AG09309 (cell line): ENCODE measurements at places on chromosomes 16 and 17.

DNA sequence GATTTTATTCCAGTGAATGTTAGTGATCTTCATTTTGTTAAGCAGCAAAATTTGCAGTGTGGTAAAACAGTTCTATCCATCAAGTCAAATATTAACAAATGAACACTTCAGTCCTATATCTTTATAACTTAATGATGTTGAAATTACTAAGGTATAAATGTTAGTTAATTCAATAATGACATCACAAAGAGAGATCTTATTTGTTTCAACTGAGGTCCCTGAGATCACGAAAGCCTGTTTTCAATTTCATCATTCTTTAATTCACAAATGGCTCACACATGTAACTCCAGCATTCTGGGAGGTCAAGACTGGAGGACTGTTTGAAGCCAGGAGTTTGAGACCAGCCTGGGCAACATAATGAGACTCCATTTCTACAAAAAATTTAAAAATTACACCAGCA is 13.9 kb downstream of the SMURF2 start:
- DNase-seq = no peak

- DNase-seq = no peak
Observed at GRCh38 chr17:50326831-50327364, 19.0 kb upstream of the XYLT2 start.

DNA sequence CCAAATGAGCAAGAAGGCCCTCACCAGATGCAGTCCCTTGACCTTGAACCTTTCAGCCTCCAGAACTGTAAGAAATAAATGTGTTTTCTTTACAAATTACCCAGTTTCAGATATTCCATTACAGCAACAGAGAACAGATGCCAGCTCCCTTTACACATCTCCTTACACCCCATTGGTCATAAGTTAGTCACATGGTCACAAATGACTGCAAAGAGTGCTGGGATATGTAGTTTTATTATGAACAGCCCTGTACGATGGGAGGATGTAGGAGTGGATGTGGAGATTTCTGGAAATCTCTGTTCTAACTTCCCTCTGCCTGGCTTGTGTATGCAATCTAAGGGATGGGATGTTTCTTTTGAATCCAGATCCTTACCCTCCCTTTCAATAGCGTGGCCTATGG is 13.3 kb upstream of the RPL38 start:
- DNase-seq = no peak

DNA sequence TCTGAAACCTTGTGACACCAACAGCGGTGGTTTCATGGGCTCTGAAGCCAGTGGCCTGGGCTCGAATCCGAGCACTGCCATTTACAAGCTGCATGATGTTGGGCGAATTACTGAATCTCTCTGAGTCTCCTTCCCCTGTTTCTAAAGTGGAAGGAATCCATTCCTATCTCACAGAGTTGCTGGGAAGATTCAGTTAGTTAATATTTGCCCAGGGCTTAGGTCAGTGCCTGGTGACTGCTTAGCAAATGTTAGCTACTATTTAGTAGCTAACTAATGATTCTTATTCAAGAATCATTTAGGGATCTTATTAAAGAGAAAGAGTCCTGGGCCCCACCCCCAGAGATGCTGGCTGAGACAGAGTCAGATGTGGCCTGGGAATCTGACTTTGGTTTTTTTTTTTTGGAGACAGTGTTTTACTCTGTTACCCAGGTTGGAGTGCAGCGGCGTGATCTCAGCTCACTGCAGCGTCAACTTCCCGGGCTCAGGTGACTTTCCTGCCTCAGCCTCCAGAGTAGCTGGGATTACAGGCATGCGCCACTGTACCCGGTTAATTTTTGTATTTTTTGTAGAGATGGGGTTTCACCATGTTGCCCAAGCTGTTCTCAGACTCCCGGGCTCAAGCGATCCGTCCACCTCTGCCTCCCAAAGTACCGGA is 33.6 kb upstream of the RAI1 start:
- no peak for DNase-seq

DNA sequence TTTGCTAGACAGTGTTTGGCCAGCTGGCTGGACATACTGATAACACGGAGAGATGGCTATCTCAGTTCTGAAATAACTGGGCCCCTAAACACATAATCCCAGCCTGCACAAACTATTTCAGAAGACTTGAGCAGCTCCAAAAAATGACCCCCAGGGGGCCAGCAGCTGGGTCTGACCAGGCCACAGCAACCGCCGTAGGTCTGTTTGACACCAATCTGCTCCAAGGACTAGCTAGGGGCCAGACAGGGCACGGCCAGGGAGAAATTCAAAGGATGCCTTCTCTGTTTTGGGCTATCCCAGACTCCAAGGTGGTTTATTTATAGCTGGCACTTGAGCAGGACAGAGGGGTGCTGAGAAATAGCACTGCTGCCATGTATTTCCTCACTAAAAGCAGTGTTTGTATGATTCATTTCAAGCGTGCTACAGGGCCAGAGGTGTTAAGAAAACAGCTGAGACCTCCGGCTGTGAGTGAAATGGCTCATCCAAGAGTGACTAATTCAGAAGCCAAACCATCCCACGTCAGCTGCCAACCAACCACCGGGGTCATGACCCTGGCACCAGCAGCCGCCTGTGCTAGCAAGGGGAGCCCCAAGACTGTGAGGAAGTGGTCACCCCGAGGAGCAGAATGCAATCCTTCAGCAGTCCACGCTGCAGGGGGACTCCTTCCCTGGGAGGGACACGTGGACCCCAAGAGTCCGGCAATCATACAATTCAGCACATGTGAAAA is 5.7 kb downstream of the GGA2 start:
- DNase-seq = peak; percentile 86

DNA sequence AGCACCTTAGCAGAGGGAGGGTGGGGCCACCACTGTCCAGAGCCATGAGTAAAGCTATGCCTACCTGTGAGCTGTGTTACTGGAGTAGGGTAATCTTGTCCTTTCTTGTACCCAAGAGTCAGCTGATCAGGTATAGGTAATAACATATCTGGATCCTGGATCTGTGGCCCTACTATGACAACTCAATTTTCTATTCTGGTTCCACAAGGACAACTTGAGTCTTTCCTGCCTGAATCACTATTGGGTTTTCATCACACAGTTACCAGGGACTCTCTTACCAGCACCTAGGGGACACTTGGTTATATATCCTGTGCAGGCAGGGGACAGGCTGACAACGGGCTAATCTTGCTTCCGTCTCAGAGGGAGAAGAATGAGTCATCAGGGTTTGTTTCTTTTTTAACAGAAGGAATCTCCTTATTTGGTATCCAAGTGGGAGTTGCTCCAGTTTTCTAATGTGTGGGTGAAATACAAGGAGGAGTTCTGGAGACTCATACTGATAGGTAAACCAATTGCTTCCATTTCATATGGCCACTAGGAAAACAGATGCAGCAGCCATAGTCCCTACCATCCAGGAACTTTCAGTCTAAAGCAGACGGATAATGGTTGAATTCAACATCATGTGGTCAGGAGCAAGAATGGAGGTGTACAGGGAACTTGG is 6.8 kb downstream of the ZNF267 start:
- no peak for DNase-seq
